ENCODE measurements at places on chromosomes 7 and 10. TPM values are rescaled to one million over a fixed set of nuclear protein-coding genes. Genes with fewer than 3 reads are reported as not detected.

Gene FAM25C
- total RNA-seq = not detected

Gene EPDR1
- 7.5 TPM for total RNA-seq

DNA sequence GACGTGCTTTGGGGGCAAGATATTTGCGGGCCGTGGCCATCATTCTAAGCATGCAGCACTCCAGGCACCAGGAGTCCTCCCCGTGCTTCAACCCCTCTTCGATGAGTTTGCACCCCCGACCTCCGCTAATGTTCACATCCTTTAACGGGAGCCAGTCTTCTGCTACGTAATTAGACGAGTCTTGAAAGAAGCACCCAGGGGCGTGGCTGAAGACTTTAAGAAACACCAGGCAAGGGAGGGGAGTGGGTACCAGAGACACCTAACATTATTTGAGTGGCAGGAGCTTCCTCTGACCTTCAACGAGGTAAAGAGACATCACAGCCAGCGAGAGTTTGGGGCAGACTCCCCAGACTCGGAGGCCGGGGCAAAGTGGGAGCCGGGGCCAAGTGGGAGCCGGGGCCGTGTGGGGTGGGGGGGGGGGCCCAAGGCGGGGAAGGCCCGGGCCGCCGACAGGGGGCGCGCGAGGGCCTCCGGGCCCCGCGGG, 31.1 kb upstream of the TOMM7 start:
- no peaks in the 10 kb centered on the region for H3K27me3 ChIP-seq
- DNase-seq = peak; percentile 76
- H3K27ac ChIP-seq = peak overlapping the region; percentile 92
- H3K4me1 ChIP-seq = peaks cover 30% of the 10 kb centered on the region

DNA sequence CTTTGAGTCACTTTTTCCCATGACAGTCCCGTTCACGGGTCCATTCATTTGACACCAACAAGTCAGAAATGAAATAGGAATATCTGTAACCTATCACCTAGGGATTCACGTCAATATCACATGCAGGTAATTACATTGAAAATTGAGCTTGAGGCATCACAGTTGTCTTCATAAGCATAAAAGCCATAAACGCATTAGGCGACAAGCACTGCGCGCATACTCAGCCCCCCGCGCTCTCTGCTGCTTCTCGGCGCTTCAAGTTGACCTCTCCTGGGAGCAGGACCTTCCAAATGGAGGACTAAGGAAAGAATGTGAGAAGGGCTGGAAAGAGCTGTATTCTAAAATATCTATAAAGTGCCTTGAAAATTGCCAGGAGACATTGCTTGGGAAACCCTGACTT, 130.5 kb upstream of the TNS3 start:
- H3K4me1 ChIP-seq = peaks cover 5% of the 10 kb centered on the region
- no peak for DNase-seq
- H3K27ac ChIP-seq = no peak overlapping the region
- no peaks in the 10 kb centered on the region for H3K36me3 ChIP-seq

DNA sequence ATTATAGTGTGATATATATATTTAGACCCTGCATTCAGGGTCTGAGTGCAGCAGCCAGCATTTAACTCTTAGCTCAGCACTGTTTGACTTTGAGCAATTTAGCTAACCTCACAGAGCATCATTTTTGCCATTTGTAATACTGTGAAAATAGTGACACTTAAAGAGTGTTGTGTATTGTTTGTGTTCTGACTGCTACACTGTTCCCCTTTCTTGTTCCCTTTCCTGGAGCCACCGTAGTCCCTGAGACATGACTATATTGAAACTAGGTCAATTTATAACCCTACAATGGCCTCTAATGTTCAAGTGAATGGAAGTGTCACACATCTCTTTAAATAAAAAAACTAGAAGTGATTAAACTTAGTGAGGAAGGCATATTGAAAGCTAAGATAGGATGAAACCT, 20.3 kb upstream of the CD36 start:
- peaks cover 6% of the 10 kb centered on the region for H3K4me1 ChIP-seq
- no peaks in the 10 kb centered on the region for H3K36me3 ChIP-seq
- no peaks in the 10 kb centered on the region for H3K27me3 ChIP-seq
- peak overlapping the region; percentile 72 for H3K27ac ChIP-seq
- DNase-seq = no peak
